Posterior cingulate gyrus (tissue), 11 donors: ENCODE measurements at places on chromosomes 13 and 19.

- no peak for DNase-seq
Measured at GRCh38 chr19:56930647-56931535, 90.4 kb upstream of the PEG3 start.

- DNase-seq, result no peak
Measured at GRCh38 chr13:67226696-67227095, 3.4 kb downstream of the PCDH9 start.

GRCh38 chr19:58059003-58059670 lies at the start of gene ZNF135:
TSS of gene ZNF135 (plus strand) at chr19:58059282. CDS start at chr19:58060003, 721 bp downstream.
- peak; percentile 95 for DNase-seq

DNA sequence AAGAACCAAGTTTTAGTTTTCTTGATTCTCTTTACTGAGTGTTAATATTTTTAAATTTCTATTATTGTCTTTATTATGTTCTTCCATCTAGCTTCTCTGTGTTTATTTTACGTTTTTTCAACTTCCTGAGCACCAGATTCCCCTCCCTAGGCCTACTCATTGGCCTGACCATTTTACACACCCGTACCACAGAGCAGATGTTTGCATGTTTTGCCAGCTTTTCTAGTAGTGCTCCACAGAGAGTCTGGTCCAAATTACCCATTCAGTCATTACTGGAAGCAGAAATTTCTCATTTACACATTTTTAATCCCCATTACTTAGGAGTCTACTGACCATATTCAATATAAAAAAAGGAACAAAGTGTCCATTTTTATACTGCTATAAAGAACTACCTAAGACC lies 66.9 kb downstream of the ING1 start:
- no peak for DNase-seq

DNA sequence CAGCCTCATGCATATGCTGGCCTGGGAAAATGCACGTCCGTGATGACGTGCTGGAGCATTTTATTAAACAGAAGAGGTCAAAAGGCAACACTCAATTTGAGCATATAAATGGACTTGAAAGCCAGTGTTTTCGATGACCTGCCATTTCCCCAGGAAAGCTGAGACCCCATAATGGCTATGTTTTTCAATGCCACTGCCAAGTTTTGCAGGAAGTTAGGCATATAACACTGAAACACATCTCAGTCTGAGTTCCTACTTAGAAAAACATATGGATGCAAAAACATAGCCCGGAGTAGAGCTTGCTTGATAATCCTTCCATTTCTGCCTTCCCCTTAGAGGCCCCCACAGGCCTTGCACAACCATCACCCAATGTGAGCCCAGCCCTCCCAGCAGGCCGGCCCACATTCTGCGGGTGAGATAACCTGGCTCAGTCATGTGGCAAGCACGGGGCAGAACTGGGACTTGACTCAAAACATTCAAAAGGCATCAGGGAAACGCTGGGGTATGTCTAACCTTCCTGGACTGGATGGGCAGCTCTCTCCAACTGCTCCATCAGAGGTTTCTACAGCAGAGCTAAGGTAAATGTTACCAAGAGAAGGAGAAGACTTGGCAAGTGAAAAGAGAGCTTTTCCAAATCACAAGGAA lies 24.9 kb downstream of the EPS15L1 start:
- peak; percentile 89 for DNase-seq

GRCh38 chr19:4711211-4711610 lies 12.4 kb downstream of the DPP9 start:
- no peak for DNase-seq

- DNase-seq, result no peak
Measured at GRCh38 chr13:110266983-110267382, 40.0 kb downstream of the COL4A1 start.

- DNase-seq, result no peak
Measured at GRCh38 chr13:91349992-91350911, 2.8 kb downstream of the MIR17HG start.

- DNase-seq, result no peak
Measured at GRCh38 chr13:40595693-40596092, 70.7 kb downstream of the FOXO1 start.

- no peak for DNase-seq
Measured at GRCh38 chr13:39273953-39274738, 235.9 kb downstream of the NHLRC3 start.

- DNase-seq, result no peak
Measured at GRCh38 chr13:21967871-21968270, 297.0 kb downstream of the FGF9 start.

- DNase-seq, result no peak
Measured at GRCh38 chr19:41657157-41657556, 30.3 kb upstream of the CEACAM4 start.

GRCh38 chr13:30002577-30002976 lies 152.2 kb upstream of the UBL3 start:
- no peak for DNase-seq

- no peak for DNase-seq
Measured at GRCh38 chr13:41284512-41285288, 21.3 kb upstream of the MTRF1 start.
